ENCODE measurements at places on chromosomes 5 and 9. TPM values are rescaled to one million over a fixed set of nuclear protein-coding genes. Genes with fewer than 3 reads are reported as not detected.

DNA sequence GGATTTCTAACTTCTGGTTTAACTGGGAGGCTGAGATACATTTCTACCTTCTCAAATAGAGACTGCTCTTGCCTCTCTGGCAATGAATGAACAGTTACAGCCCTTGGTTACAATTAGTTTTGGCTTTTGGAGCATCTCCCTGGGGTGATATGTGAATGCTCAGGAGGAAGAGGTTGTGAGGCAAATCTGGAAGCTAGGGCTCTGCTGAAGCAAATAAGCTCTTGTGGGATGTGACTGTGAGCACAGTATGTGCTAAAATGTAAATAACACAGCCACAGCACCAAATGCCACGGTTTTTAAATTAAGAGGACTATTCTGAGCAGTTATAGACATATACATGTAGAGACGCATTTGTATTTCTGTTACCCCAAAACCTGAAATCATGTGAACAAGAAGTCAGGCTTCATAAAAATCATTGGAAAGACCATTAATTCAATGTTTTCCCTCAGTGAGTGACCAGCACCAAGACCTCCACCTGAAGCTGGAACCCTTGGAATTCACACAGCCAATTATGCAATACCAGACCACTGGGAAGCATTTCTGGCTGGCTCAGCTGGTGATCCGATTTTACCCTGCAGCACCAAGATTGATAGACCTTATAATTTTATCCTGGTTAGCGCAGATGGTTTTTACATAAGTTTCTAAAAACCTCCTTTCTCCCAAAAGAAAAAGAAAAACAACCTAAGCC is 3.0 kb upstream of the SLC44A1 start:
- DNase-seq, result no peak

DNA sequence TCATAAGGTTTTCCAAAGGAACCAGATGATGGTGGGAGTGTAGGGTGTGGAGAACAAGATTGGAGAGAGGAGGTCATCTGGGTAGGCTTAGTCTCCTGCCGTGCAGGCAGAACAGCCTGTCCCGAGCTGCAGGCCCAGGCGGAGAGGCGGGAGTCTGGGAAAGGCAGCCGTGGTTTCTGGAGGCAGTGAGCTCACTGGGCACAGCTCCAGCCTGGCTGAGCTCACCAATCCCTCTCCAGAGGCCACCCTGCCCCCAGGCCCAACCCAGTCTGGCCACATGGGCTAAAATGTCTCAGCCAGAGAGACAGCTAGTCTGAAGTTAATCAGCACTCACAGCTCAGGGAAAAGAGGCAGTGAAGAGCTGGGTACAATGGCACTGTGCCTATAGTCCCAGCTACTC is 12.3 kb downstream of the P4HA2 start:
- no peak for DNase-seq

DNA sequence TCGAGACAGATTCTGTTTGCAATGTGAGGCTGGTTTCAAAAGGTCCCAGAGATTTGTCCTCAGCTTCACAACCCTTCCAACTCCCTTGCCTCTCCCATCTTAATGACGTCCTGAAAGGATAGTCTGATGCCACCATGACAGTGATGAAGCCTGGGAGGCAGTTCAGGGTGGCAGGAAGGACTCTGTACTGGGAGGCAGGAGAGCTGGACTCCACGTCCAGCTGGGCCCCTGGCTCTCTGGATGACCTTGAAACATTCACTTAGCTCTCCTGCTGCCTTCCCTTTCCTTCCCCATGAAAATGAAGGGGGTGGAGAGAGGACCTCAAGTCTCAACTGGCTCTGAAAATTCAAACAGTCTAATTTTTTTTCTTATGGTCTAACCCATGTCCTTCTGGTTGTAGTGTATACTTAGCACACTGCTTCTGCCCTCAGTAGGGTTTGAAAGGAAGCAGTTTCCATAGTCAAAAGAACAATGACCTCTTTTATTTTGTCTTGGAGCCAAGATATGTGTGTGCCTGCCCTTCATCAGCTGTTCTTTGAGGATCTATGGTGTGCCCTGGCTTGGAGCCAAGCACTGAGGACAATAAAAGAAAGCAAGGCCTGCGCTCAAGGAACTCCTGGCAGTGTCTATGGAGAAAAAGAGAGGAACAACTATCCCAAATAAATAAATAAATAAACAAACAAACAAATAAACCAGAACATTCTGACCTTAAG is 188.3 kb downstream of the GRIA1 start:
- no peak for DNase-seq

GRCh38 chr5:55521881-55522280 is 12.9 kb downstream of the PLPP1 start:
- DNase-seq, result no peak

The CEP120 gene
- 32.1 TPM for total RNA-seq

The DBH gene
- total RNA-seq, result not detected

The CCDC112 gene
- total RNA-seq, result 0.40 TPM

GRCh38 chr9:108766626-108767161 is 89.1 kb downstream of the ACTL7B start:
- DNase-seq, result no peak

- peak; percentile 32 for DNase-seq
Measured at GRCh38 chr5:133841831-133842750, 126.3 kb downstream of the C5orf15 start.

DNA sequence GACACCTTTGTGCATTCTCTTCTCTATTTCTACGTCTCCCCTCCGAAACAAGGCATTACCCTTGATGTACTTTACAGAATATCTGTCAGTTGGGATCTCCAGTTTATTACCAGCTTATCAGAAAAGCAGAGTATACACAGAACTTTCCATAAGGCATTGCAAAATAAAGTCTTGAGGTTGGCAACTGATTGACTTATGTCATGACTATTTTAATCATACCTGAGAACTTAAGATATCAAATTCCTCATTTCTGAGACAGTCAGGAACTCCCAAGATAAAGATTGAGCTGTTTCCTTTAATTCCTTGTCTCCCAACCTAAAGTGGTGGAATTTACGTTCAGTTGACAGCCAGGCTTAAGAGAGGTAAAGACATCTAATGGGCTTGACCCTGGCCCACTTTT is 110.9 kb downstream of the MEF2C start:
- DNase-seq, result no peak

GRCh38 chr5:119468286-119468685 is 16.0 kb downstream of the HSD17B4 start:
- no peak for DNase-seq

DNA sequence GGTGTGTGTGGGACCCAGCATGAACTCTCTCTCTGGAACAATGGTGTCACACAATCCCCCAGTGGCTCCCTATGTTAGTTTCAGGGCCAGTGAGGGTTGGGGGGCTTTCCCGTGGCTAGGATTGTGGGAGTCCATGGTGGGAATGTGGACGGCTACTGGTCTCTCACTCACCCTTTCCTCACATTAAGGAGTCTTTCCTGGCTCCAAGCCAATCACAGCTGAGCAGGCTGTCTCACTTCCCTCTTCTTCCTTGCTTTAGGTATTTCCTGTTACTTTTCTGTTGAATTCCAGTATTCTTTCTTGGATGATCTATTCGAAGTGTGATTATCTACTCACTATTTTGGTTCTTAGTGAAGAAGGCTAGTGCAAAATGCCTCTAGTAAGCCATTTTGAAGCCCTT is 324.4 kb upstream of the MPDZ start:
- DNase-seq, result no peak

- DNase-seq, result no peak
Measured at GRCh38 chr9:117307701-117308100, 107.2 kb downstream of the ASTN2 start.

All from activated CD8-positive, alpha-beta memory T cell treated with anti-CD3 and anti-CD28 coated beads, Interleukin-2, amount 10 ng/mL, durations not matched to agents 7 days and 5 days (primary cell).